ENCODE measurements at places on chromosomes 4 and X.

DNA sequence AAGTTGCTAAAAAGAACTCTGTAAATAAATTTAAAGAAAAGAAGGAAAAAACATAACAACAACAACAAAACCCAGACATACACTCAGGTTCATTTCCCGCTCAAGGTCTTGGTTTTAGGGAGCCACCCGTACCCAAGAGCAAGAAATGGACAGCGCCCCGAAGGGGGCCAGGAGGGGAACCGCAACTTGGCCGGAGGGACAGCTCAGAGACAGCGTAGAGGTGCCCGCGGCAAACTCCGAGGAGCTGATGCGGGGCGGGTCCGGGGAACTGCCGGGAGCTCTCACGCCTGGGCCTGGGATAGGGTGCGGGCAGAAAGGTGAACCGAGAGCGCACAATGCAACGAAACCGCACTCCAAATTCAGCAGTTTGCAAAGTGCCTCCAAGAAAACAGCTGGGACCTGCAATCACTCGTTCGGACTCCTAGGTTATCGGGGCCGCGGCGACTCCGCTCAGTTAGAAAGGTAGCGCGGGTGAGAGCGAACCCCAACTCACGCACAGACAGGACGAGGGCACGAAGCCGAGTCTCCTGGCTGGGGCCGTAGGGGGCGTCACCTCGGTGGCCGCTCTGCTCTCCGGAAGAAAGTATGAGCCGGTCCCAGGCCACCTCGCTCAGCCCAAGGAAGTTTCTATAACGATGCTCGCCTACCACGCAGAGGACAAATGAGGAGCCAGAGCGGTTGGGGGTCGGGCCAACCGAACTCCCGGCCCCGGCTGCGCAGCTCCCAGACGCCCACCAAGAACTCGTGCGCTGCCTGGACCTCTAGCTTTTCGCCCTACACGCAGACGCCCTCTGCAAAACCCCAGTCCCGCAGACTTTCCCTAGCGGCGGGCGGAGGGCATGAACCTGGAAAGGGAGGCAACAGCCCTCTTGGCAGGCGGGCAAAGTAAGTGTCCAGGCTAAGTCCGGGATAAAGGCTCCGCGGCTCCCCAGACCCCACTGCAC is 1.4 kb downstream of the NDNF start:
- DNase-seq, result no peak

- DNase-seq, result peak; percentile 23
Measured at GRCh38 chr4:79917246-79917645, 155.8 kb downstream of the ANTXR2 start.

DNA sequence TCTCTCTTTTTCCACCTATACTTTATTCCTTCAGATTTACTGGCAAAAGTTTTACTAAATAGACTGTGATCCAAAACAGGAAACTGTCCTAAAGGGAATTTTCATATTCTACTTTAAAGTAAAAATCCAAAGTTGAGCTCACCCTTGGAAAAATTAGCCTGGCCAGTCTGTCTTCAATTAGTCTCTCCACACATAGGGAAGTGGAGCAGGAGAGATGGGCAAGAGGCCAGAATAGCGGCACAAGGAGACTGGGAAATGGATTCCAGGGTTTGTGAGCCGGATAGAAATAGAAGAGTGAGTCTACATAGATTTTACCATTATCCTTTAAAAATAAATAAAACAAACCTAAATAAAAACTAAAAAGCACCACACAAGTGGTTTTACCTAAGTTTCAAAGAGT is 16.2 kb upstream of the FRMD7 start:
- no peak for DNase-seq

DNA sequence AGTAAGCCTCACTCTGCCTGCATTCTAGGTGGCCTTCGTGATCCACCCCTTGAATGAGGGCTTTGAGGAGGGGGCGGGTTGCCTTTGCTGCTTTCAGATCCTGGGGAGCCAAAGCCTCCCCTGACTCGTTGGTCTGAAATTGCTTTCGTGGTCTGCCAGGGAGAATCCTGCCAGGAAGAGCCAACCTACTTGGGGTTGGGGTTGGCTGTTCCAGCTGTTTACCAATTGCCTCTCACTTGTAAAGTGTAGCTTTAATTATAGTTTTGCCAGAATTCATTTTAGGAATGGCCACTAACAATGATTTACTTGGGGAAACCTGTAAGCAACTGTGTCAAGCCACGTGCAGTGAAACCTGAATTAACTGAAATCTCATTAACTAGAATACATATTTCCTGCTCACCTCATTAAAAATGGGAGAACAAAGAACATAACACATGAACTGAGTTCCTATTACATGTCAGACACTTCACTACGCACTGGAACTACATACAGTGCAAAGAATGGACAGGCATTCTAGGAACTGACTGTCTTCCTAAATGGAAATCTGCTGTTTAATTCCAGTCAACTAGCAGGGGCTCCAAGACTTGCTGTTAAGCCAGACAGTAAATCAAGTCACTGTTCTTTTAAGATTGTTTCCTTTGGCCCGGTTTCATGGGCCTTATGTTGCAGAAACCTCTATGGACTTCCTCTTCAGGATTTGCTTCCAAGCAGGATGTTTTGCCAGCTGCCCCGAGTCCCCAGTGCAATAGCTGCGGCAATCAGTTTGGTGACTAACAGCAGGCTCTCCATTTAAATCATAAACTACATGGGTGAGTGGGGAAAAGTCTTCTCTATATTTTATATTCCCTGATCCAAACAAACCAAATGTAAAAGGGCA is 16.4 kb upstream of the NKRF start:
- peak; percentile 29 for DNase-seq

Data from AG09309 (cell line).